ENCODE measurements at places on chromosomes 7 and 10.

GRCh38 chr7:76278540-76278939 is 23.9 kb upstream of the HSPB1 start:
- DNase-seq: no peak

DNA sequence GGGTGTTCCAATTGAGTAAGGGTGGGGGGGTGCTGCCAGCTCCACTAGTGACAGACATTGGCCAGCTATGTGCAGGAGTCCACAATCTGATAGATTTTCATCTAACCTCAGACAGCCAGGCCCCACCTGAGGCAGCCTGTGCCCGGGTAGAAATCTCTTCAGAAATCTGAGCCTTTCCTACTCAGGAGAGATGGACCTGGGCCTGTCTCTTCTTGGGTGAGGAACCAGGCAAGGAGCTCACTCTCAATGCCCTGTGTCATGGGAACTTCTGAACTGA is 86.9 kb downstream of the UBE2H start:
- no peak for DNase-seq

DNA sequence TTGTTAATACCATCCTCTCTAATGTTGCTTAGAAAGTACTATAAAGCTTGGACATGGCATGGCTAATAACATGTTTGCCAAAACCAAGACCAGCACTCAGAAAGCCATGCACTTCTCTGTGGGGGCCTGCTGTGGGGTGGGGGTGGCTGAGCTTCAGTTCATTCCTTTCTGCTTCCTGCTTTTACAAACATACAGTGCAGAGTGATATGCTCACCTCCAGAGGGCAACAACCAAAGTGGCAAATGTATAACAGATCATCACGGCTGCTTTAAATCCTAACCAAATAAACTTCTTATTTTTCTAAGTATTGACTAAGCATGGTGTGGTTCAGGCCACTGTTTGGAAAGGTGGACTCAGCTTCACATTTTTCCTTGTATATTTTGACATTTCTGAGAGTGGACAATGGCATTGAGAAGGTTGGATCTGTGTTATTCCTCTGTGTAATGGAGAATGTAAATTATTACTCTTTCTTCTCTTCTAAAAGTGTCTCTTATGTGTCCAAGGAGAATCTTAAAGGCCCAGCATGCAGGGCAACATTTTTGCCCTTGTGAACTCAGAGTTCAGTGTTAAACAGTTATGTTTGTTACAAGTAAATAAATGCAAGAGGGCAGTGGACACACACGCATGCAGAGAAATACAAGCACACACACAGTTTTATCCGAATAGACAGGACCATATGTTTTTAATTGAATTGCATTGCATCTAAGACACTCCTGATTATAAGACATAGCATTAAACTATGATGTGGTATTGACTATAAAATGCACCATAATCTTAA is 186.1 kb downstream of the HERPUD2 start:
- DNase-seq: no peak

- peak; percentile 11 for DNase-seq
Observed at GRCh38 chr10:75487087-75487754, 55.8 kb downstream of the LRMDA start.

- DNase-seq: no peak
Observed at GRCh38 chr7:101563943-101564777, 64.9 kb downstream of the MYL10 start.

- no peak for DNase-seq
Observed at GRCh38 chr10:79938728-79939406, 10.0 kb downstream of the SFTPD start.

GRCh38 chr7:104536956-104537355 is 208.6 kb downstream of the LHFPL3 start:
- DNase-seq: no peak

- DNase-seq: no peak
Observed at GRCh38 chr7:141698247-141699015, 3.5 kb downstream of the DENND11 start.

DNA sequence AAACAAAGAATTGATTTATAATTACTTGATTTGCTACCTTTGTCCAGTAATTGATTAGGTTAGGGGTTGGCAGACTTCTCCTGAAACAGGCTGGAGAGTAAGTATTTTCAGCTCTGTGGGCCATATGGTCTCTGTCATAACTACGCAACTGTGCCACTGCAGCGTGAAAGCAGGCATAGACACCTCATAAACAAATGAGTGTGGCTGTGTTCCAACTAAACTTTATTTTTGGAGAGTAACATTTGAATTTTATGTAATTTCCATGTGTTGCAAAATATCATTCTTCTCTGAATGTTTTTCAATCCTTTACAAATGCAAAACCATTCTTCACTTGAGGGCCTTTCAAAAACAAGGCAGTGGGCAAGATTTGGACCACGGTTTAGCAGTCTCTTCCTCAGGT is 76.9 kb downstream of the GALNT17 start:
- DNase-seq: no peak

GRCh38 chr10:48923748-48924147 is 15.9 kb downstream of the LRRC18 start:
- DNase-seq: no peak

DNA sequence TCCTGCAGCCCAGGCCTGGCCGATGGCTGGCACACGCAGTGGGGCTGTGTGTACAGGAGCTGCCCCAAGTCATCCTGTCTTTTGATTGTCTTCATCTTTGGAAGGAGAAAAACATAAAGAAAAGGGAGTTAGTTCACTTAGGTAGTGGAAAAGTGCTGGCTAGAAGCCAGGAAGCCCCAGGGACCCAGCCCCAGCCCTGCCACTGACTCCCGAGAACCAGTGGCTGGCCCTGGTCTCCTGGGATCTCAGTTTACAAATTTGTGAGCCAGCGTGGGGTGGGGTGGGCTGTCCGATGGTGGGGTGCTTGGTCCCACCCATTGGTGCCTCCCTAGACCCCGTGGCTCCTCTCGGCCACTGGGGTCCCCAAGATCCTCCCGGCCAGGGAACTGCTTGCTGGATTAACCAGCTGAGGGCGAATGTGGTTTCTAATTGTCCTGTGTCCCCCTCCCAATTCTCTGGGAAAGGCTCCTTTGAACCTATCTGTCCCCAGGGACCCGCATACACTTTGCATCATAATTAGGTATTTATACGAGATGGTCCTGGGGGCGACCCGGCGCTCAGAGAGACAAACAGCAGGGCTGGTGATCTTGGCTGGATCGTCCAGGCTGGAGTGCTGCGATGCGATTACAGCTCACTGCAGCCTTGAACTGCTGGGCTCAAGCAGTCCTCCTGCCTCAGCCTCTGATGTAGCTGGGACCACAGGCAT is 16.3 kb upstream of the CHST12 start:
- no peak for DNase-seq

GRCh38 chr7:151808400-151809145 is 68.3 kb downstream of the PRKAG2 start:
- DNase-seq: peak; percentile 53

DNA sequence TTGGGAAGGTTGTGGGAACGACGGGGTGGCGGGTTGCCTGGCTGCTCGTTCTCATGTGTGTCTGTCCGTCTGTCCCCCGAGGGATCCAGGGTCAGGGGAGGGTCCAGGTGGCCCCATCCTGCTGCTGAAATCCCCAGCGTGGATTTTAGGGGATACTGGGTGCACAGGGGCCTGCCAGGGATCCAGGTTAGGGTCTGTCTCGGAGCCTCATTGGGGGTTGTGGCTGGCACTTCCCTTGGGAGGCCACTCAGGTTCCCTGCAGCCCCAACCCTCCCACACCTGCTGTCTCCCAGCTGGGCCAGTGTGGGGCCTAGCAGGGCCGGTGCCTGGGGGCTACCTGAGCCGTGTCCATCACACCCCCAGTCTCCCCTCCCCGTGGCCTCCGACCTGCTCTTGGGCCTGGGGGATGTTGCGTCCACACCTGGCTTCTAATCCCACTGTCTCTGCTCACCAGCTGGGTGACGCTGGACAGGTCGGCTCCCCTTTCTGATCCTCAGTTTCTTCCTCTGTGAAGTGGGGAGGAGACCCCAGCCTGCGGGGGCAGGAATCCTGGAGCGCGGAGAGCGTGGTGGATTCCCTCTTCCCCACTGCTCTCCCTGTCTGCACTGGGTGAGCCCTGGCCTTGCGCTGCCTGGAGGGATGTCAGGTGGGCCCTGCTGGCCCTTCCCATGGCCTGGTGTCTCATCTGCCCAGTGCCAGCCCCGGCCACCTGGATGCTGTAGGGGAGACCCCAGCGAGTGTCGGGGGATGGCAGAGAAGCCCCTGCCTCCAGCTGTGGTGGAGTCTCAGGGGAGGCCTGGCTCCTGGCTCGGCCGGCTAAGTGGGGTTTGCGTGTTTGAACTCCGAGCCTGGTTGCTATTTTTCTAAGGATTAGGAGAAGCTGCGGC is 81.6 kb downstream of the UNCX start:
- DNase-seq: no peak

- peak; percentile 5 for DNase-seq
Observed at GRCh38 chr7:10300577-10300976, 673.1 kb upstream of the PHF14 start.

DNA sequence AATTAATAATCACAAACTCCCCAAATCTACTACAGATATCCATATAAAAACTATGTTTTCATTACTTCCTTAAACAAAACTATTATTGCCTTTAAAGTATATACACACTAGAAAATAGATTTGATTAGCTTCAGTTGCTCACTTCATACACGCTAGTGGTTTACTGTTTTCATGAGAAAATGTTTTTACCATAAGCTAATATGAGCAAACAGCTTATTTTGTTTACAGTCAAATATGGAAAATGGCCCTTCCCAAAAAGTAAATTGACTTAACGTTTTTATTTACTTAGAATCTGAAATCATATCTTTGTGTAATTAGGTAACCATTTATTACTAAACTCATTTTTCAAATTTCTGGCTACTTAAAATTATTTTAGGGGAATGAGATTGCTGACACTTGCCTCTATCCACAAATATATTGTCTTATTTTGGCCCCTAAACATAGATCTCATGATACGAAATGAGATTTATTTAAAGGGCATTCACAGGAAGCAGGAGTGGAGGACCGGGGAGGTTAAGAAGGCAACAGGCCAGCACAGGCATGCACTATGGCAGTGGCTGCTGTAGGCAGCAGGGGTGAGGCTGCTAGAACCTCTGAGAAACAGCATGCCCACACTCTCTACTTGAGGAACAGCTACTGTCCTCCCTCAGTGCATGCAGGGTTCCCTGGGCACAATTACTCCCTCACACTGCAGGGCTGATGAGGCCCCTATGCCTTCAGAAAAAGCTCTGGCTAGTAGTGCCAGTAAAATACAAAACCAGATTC is 29.6 kb upstream of the SOSTDC1 start:
- no peak for DNase-seq

DNA sequence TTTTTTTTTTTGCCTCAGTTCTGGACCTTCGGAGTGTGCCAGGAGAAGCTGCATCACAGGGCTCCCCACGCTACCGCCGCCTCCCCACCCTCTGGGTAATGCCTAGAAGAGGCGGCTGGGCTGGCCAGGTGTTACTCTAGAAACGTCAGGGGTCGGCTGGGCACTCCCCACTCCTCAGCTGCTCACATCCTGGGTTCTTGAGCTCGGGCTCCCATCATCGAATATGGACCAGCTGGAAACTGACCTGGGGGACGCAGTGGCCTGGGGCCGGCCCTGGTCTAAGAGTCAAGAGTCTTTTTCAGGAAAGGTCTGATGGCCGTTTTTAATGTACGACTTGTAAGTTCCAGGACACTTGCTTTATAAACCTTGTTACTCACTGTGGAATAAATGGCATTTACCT is 326.5 kb downstream of the WDR37 start:
- DNase-seq: no peak

GRCh38 chr10:119908166-119908565 is 15.6 kb downstream of the SEC23IP start:
- DNase-seq: no peak

- no peak for DNase-seq
Observed at GRCh38 chr7:131330299-131330698, 2.6 kb downstream of the MKLN1 start.

GRCh38 chr10:100930368-100930767 is 17.6 kb downstream of the SLF2 start:
- peak; percentile 42 for DNase-seq

GRCh38 chr10:5514226-5514850 is 10.4 kb upstream of the CALML3 start:
- no peak for DNase-seq

- no peak for DNase-seq
Observed at GRCh38 chr7:84823530-84823929, 363.3 kb downstream of the SEMA3D start.
